SJSA1 (cell line): ENCODE measurements at places on chromosomes 3 and 15. TPM values are rescaled to one million over a fixed set of nuclear protein-coding genes. Genes with fewer than 3 reads are reported as not detected.

The DUOXA2 gene
- total RNA-seq: not detected in 2 replicates

The PDIA5 gene
- 7.0 and 7.7 TPM in 2 replicates for total RNA-seq

The NME9 gene
- 0.13 TPM in 1 of 2 replicates, not detected in the other for total RNA-seq

The MAP4 gene
- 74.8 and 88.0 TPM in 2 replicates for total RNA-seq

DNA sequence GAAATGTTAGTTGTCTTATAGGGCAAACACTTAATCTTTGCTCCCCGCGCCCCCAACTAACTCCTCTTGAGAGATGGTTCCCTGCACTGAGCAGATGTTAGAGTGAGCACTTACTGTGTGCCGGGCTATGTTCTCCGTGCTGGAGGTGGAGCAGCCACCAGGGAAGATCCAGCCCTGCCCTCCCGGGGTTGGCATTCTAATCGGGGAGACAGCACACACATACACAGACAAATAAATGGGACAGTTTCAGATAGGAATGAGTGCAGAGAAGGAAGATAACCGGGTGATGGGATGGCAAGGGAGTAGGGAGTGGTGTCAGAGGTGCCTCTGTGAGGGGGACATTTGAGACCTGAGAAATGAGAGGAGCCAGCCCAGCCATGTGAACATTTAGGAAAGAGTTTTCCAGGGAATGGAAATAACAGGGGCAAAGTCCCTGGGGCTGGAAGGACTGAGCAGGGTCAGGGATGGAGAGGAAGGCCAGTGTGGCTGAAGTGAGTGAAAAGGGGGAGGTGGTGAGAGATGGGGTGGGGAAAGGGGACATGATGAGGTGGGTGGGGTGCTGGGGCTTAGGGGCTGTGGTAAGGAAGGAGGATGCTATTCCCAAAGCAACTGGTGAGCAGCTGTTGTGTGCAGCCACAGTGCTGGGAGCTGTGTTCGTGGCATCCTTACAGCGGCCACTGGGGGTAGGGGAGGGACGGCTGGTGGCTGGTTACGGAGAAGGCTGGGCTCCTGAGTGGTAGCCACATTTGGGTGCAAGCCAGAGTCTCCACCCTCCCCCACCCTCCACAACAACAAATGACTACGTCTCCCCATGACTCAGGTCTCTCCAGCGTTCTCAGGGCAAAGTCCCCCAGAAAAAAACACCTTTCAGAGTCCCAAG, 15.4 kb upstream of the FGD5 start:
- no peak overlapping the region for H3K27ac ChIP-seq
- H3K36me3 ChIP-seq: no peaks in the 10 kb centered on the region
- H3K4me3 ChIP-seq: no peak overlapping the region
- 0 out of 2 replicates have a peak, but pooled peaks cover 6% of the 10 kb centered on the region for H3K27me3 ChIP-seq
- H3K4me1 ChIP-seq: no peaks in the 10 kb centered on the region

DNA sequence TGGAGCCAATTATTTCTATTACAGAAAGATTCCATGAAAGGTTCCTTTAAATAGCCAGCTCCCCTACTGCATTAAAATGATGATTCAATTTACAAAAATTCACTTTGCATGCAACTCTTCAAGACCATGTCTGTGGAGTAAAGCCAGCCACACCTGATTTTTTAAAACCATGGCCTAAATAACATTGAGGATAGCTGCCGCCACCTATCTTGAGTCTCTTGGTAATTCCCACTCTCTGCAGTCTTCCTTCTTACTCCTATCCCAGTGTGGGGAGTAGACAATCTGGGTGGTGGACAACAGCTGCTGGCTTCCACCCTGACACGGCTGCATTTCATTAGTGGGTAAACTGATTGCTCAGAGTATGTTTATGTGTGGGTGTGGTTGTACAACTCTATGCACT, 10.7 kb downstream of the LRTM1 start:
- no peak overlapping the region for H3K27ac ChIP-seq
- no peaks in the 10 kb centered on the region for H3K36me3 ChIP-seq
- no peak overlapping the region for H3K4me3 ChIP-seq
- no peaks in the 10 kb centered on the region for H3K4me1 ChIP-seq
- no peak for DNase-seq

- no peak overlapping the region for H3K27ac ChIP-seq
- no peak overlapping the region for H3K4me3 ChIP-seq
- DNase-seq: no peak
- no peaks in the 10 kb centered on the region for H3K4me1 ChIP-seq
- H3K27me3 ChIP-seq: no peaks in the 10 kb centered on the region
Observed at GRCh38 chr3:52346623-52347530, 30.8 kb downstream of the DNAH1 start.

GRCh38 chr15:85407421-85408269, 27.2 kb downstream of the AKAP13 start:
- no peaks in the 10 kb centered on the region for H3K27me3 ChIP-seq
- H3K36me3 ChIP-seq: no peaks in the 10 kb centered on the region; the same call in 1 of the 2 replicates
- no peak overlapping the region for H3K4me3 ChIP-seq

DNA sequence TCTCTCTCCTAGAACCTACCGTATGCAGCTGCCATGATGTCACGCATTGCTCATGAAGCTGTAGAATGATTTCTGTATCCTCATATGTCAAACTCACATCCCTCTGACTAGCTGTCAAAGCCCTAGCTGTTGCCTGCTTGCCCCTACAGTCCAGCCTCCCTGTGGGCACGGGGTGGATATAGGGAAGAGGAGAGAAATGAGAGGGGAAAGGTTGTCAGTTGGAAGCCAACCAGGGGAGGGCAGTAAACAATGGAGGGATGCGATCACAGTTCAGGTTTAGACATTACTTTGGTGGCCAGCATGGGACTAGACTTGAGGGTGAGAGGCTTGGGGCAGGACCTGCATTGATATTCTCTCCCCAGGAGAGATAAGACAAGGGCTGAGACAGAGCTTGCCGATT, 1.7 kb upstream of the HDGFL3 start:
- H3K27ac ChIP-seq: no peak overlapping the region
- peaks cover 12% of the 10 kb centered on the region for H3K36me3 ChIP-seq
- no peak for DNase-seq
- H3K4me3 ChIP-seq: no peak overlapping the region
- H3K27me3 ChIP-seq: no peaks in the 10 kb centered on the region

- no peak overlapping the region for H3K4me3 ChIP-seq
- H3K4me1 ChIP-seq: peaks cover 56% of the 10 kb centered on the region
- peak overlapping the region; percentile 83 for H3K27ac ChIP-seq
- no peak for DNase-seq
Observed at GRCh38 chr3:149554826-149555225, 80.3 kb downstream of the TM4SF4 start.

GRCh38 chr15:100900136-100900794, 18.9 kb upstream of the LRRK1 start:
- no peak for DNase-seq
- no peaks in the 10 kb centered on the region for H3K36me3 ChIP-seq
- no peak overlapping the region for H3K4me3 ChIP-seq
- no peak overlapping the region for H3K27ac ChIP-seq
- H3K27me3 ChIP-seq: no peaks in the 10 kb centered on the region

- no peak for DNase-seq
- no peak overlapping the region for H3K4me3 ChIP-seq
- H3K27me3 ChIP-seq: peaks cover 32% of the 10 kb centered on the region
- H3K4me1 ChIP-seq: 0 out of 2 replicates have a peak, but pooled peaks cover 5% of the 10 kb centered on the region
- no peaks in the 10 kb centered on the region for H3K36me3 ChIP-seq
Observed at GRCh38 chr15:92651877-92652575, 3.5 kb downstream of the FAM174B start.

- no peaks in the 10 kb centered on the region for H3K27me3 ChIP-seq
- no peak overlapping the region for H3K4me3 ChIP-seq
- H3K36me3 ChIP-seq: no peaks in the 10 kb centered on the region
- peaks cover 32% of the 10 kb centered on the region for H3K4me1 ChIP-seq
- DNase-seq: no peak
- no peak overlapping the region for H3K27ac ChIP-seq
Observed at GRCh38 chr3:151312972-151313371, 3.6 kb downstream of the GPR87 start.

DNA sequence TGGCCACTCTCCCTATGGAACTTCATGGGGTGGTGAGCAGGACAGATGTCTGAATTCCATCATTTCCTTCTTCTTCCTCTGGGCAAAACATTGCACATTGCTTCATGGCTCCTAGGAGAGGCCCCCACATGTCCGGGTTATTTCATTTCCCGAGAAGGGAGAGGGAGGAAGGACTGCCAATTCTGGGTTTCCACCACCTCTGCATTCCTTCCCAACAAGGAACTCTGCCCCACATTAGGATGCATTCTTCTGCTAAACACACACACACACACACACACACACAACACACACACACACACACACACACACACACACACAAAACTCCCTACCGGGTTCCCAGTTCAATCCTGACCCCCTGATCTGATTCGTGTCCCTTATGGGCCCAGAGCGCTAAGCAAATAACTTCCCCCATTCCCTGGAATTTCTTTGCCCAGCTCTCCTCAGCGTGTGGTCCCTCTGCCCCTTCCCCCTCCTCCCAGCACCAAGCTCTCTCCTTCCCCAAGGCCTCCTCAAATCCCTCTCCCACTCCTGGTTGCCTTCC, 1.9 kb downstream of the RHO start:
- no peaks in the 10 kb centered on the region for H3K27me3 ChIP-seq
- H3K36me3 ChIP-seq: no peaks in the 10 kb centered on the region
- no peak for DNase-seq
- H3K4me3 ChIP-seq: no peak overlapping the region
- peaks cover 24% of the 10 kb centered on the region for H3K4me1 ChIP-seq
- H3K27ac ChIP-seq: peak overlapping the region; percentile 15; the same call in 1 of the 2 replicates
